Jurkat, Clone E6-1 (cell line): ENCODE measurements at places on chromosomes 2 and 18.
A peak's percentile ranks its signal among the peaks of the same experiment; 100 is the strongest.

GRCh38 chr2:167595021-167595420, 652.4 kb downstream of the STK39 start:
- no peak for DNase-seq

DNA sequence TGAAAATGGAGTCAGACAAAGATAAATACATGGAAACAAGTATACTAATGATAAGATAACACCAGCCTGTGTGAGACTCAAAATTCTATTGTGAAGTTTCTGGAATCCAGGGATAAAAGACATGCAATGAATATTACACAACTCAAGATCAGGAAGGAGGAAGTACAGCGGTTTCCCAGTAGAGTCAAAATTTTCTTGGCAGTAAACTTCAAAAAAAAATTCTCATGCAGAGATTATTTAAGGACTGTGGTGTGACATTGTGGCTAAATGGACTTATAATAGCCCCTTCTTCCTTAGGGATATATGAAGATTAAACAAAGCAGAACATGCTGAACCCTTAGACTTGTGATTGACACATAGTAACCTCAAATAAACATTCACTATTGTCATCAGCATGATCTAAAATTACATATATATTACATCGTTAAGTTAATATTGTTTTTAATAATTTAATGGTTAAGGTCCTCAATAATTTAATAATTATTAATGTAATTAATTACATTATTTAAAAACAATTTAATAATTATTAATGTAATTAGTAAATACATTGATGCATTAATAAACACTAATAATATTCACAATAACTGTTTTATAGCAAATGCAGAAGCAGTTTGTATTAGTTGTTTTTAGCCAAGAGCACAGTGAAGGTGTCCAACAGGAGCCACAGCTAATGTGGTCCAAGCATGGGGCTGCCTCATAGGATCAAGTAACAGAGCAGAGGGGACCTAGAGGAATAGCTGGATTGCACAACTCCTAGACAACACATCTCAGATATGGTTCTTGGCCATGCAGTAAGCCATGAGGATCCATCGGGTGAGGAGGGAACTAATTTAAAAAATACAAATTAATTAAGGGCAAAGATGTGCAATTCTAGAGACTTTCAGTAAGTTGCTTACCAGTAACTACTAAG, 77.3 kb downstream of the POLE4 start:
- no peak for DNase-seq

- DNase-seq: no peak
These were observed 183.5 kb downstream of the CBLN2 start for GRCh38 chr18:72360634-72361033.

- DNase-seq: no peak
These were observed 119.6 kb upstream of the OTOS start for GRCh38 chr2:240259924-240260529.

DNA sequence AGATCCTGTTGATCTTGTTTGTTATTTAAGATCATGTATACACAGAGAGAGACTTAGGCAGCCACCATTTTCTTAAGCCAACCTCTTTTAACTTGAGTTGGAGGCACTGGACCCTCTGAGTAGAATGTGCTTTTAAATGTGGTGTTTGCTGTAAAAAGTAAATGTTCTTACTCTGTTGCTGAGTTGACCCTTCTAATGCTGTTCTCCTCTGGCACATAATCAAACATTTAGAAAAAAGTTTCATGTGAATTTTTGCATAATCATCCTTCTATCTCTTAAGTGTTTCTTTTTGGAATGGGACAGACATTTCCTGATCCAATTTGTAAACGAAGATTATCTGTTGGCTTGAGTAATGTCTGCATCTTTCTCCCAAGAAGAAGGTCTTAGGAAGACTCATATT, 255.1 kb upstream of the ETAA1 start:
- DNase-seq: no peak

GRCh38 chr18:44520981-44521667, 159.6 kb upstream of the SETBP1 start:
- no peak for DNase-seq

GRCh38 chr2:224820283-224820991, 104.3 kb upstream of the CCDC195 start:
- no peak for DNase-seq

DNA sequence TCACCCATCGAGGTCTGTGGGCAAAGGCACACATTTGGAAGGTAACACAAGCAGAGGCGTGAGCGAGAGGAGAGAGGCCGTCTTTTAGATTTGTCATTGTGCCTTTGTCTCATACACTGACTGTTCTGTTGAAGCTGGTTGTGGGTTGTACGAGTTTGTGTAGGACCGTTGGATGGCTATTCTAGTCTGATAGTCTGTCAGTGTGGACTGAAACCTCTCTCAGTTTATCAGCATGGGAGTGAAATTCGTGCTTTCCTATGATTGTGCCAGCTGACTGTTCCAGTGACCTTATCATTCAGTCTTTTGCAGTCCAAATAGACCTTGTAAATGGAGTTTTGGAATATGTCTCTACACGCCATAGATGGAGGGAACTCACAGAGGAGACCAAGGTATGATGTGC, 143.5 kb downstream of the LDLRAD4 start:
- no peak for DNase-seq

DNA sequence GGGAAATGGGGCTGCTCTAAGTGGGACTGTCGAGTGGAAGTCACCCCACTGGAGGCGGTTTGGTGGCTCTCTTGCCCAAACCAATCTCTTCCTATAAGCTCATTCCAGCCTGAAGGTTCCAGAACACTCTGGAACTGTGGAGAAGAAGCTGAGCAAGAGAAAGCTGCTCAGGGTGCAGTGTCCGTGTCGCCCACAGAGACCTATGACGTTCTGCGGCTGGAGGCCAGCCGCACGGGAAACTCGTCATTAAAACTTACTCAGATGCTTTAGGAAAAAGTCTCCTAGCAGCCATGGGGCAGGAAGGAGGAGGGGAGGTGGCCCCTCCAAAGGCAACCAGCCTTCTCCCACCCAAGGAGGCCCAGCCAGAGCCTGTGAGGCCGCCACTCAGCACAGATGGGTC, 41.7 kb downstream of the ADCY3 start:
- DNase-seq: no peak

DNA sequence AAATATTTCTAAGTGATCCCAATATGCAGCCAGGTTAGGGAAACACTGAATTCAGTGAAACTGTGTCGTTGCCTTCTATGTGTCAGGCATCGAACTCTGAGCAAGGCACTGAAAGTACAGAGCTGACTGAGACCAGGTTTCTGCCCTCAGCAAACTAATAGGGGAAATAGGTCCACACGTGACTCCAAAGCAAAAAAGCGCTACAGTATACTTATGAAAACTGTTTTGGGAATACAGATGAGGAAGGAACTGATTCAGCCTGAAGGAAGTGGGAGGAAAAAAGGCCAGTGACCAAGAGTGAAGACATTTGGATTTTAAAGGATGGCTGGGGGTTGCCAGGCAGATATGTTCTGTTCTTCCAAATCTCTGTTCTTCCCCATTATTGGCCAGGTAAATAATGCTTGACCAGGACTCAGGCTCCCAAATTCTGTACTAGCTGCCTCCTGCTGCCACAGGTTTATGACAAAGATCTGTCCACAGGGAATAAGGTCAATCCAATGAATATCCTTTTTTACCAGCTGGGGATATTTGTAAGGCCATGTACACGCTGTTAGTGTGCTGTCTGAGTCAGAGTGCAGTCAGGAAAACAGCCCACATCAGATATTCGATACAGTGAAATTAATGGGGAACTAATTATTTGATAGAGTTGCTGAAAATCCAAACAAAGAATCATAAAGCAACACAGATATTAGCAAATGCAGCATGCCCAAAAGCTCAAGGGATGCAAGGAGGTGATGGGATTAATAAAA, 24.5 kb upstream of the INPP4A start:
- no peak for DNase-seq

DNA sequence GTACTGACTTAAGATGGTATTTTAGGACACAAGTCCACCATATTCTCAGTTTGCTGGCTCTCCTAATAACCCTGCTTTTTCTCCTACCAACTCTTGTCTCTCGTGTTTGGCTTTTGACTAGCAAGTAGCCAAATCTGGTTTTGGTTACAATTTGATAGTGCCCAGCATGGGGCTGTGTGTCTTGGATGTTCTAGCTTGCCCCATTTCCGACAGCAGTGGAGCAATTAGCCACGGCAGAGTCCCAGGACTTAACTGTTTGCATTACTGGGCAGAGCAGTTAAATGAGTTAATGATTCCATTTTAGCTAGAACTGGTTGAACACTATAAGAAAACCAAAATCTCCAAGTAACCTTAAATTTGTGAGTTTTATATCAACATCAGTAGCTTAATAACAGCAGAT, 18.6 kb upstream of the SPAG16 start:
- DNase-seq: no peak

DNA sequence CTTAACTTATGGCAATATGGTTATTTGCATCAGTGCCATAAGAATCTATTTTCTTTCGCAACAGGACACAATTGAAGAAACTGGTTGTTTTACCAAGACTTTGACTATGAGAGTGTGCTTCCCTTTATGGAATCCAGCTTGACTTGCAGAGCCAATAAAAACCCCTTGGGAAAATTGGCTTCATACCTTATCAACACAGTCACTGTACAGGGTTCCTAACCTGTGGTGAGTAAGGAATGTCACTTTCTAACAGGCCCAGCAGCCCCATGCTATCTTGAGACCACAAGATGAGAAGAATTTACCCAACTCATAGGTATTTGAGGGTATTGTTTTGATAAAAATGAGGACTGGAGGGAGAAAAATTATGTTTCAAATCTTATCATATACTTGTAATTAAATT, 418.5 kb upstream of the MAP2 start:
- DNase-seq: no peak

GRCh38 chr2:170341684-170342623, 164.0 kb downstream of the MYO3B start:
- DNase-seq: no peak

- DNase-seq: no peak
These were observed 9.2 kb downstream of the RAB10 start for GRCh38 chr2:26043109-26043508.

GRCh38 chr2:169768262-169768995, 30.2 kb upstream of the SSB start:
- DNase-seq: no peak

DNA sequence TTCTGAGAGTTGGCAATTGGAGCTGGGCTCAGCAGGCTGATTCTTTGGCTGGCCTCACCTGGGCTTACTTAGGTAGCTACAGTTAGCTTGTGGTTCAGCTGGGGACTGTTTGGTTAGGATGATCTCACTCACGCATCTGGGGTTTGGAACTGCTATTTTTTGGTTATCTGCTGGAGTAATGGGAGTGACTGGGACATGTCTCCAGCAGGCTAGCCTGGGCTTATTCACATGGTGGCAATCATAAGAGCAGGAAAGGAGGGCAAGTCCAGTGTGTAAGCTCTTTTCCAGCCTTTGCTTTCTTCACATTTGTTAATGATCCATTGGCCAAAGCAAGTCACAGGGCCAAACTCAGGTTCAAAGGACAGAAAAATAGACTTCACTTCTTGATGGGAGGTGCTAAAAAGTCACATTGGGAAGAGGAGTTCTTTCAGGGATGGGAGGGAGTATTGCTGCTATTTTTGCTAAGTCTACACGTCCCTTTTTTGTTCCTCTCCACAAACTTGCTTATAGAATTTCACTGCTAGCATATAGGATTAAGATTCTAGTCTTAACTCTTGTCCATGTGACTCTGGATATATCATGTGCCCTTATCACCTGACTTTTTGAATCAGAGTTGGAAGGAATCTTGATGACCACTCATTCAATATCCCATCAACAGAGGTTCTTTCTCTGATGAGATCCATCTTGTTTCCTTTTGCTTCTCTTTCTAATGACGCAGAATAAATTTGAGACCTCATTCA, 174.0 kb downstream of the ZFP36L2 start:
- DNase-seq: peak; percentile 67

DNA sequence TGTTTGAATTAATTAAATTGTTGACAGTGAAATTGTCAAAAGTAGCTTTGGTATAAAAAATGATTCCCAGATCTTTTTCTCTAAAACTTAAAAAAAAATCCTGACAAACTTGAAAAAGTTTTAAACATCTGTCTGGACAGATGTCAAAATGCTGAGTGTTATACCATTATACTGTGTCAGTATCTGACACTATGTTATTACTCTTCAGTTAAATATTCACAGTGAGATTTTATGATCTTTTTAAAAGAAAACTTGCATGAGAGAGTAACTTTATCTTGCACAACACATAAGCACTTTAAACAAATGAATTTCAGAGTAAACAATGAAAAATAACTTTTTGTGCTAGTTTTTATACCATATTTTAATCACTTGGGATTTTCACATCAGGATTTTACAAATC, 167.4 kb downstream of the MEIS1 start:
- no peak for DNase-seq

DNA sequence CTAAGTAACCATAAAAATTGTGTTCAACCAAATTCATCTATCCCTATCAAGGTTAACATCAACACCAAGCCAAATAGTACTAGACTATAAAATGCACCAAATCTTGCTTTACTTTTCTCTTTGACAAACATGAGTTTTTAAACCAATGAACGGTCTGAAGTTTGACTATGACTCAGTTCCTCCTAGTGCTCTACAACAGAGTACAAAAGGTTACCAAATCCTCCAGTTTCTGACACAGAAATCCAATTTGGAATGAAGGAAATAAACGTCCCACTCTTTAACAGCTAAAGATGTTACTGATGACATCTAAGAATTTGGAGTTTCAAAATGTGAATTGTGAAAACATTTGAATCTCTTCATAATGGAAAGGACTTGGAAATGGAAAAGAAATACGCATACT, 11.8 kb upstream of the ACVR1 start:
- DNase-seq: no peak

GRCh38 chr2:162343492-162343823, 474 bp upstream of the GCA start:
- DNase-seq: no peak

- DNase-seq: no peak
These were observed 60.6 kb downstream of the NFATC1 start for GRCh38 chr18:79456105-79456980.

- no peak for DNase-seq
These were observed 36.3 kb downstream of the OSGEPL1 start for GRCh38 chr2:189726271-189726670.

DNA sequence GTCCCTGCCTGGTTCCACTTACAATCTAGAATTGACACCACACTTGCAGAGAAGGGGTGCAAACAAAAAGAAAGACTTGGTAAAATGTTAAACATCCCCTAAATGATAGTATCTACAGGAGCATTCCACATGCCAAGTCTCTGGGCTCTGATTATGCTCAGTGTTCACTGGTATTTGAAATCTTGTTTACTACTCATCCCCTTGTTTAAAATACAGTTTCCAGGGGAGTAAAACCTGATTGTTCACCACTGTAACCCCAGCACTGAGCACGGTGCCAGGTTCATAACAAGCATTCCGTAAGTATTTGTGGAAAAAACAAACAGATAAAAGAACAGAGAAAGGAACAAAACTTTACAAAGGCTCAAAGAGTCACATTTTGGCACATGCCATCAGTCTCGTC, 11.7 kb downstream of the EPB41L3 start:
- no peak for DNase-seq
